ENCODE measurements at places on chromosomes 11 and 22.
A peak's percentile ranks its signal among the peaks of the same experiment; 100 is the strongest.

GRCh38 chr11:76863196-76863777 is 2.6 kb downstream of the ACER3 start:
- no peak for DNase-seq

DNA sequence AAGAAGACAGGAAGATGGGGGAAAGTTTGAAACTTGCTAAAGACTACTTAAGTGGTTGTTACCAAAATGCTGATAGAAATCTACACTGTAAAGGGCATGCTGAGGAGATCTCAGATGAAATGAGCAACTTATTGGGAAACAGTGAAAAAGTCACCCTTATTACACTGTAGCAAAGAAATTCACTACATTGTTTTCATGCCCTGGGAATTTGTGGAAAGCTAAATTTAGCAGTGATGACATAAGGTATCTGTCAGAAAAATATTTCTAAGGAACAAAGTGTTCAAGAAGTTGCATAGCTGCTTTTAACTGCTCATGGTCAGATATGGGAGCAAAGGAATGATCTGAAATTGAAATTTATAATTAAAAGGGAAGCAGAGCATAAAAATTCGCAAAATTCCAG is 702.4 kb upstream of the LRRC4C start:
- DNase-seq, result no peak

- no peak for DNase-seq
These were observed 178.6 kb upstream of the NARS2 start for GRCh38 chr11:78753297-78753696.

DNA sequence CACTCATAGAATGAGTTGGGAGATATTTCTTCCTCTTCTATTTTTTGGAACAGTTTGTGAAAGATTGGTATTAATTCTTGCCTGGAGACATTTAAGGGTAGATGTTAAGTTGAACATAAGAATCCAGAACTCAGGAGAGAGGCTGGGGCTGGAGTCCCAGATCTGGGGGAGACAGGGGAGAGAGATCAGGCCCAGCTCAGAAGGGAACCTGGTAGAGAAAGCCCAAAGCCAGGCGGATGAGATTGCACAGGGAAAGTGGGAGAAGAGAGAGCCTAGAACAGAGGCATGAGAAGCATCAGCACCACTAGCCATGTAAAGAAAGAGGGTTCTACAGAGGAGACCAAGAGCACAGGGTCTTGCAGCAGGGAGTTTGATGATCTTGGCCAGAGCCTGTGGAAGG is 13.0 kb upstream of the GNAZ start:
- DNase-seq, result no peak

GRCh38 chr11:46106530-46107407 is 14.5 kb downstream of the PHF21A start:
- DNase-seq, result peak; percentile 51

- DNase-seq, result no peak
These were observed 179.6 kb downstream of the BLID start for GRCh38 chr11:121936370-121936769.

- DNase-seq, result peak; percentile 79
These were observed 42.1 kb upstream of the KLHL35 start for GRCh38 chr11:75474878-75475766.

DNA sequence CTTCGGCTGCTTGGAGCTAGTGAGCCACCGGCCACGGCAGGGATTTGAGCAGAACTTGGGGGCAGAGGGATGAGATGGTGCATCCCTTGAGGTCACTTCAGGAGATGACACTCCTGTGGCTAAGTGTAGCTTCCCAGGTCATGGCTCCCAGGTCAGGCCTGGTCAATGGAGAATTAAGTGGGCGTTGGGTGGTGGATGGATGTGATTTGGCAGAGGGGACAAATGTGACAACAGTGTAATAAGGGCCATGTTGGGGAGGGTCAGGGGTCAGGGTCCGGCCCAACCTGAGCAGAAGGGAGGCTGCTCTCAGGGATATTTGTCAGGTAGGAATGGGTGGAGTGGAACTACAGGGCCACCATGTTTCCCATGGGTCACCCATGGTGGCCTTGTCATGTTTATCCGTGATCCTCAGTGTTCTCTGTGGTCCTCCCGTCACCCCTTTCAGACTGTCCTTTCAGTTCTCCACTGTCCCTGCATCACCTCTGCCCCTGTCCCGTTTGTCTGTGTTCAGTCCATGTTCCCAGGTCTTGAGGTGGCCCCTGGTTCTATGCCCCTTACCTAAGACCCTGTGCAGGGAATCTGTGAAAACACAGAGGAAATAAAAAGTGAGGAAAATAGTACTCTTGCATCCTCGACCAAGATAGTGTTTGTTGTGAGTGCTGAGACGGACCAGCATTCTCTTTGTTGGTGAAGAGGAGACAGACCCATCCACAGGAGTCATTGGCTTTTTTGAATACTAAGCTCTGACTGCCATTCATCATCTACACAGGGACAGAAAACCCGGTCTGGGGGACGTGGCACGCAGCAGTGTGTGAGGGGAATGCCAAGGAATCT is 6.1 kb downstream of the SLC25A1 start:
- no peak for DNase-seq

DNA sequence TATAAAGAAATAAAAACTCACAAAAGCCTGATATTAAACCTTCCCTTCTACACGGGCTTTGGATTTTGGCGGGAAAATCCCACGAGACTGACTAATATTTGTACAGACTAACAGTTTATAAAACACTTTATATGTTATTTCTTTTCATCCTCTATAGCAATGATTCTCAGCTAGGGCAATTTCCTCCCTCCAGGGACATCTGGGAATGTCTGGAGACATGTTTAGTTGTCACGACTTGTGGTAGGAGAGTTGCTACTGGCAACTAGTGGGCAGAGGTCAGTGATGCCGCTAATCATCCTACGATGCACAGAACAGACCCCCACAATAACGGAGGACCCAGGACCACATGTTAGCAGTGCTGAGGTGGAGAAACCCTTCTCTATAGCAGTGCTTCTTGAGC is 304.8 kb upstream of the PITPNB start:
- no peak for DNase-seq

DNA sequence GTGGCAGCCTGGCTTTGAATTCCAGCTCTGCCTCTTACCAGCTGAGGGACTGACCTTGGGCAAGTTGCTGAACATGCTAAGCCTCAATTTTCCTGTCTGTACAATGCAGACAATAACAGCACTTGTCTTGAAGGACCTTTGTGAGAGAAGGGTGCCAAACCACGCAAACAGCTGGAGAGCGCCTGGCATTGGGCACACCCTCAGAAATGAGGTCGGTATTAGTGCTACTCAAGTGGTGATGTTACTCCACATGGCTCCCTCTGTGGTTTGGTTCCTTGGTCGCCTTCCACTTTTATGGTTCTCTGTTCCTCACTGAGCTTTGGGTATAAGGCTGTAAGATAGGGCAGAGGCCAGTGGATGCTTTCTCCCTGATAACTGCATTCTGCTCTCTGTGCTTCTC is 8.2 kb downstream of the UBASH3B start:
- DNase-seq, result no peak

- DNase-seq, result peak; percentile 98
These were observed at the start of the genes NLRP14 and ZNF214 for GRCh38 chr11:7020183-7020917. NLRP14 (plus strand) TSS chr11:7020479; CDS start chr11:7038587, 18,108 bp downstream. ZNF214 (minus strand) TSS chr11:7020346; CDS start chr11:7002835, 17,511 bp downstream.

- DNase-seq, result no peak
These were observed 9.2 kb upstream of the STT3A start for GRCh38 chr11:125583496-125583895.

GRCh38 chr11:58254936-58255335 is 13.1 kb downstream of the OR10W1 start:
- DNase-seq, result no peak

DNA sequence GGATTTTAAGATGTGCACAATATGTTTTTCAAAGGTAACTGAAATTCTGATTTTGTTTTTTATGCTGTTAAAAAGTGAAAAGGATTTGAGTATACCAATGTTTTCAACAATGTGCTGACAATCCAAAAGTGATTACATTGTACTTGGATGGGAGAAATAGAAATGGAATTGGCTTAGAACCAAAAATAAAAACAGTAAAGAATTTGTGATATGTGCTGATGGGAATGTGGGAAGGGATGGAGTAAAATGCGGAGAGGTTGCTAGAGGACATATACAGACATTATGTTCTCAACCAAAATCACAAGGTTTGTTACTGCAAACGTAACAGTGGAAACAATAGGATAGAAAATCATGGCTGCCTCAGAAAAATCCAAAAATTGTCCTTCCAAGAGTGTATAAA is 279.3 kb upstream of the TENM4 start:
- no peak for DNase-seq

DNA sequence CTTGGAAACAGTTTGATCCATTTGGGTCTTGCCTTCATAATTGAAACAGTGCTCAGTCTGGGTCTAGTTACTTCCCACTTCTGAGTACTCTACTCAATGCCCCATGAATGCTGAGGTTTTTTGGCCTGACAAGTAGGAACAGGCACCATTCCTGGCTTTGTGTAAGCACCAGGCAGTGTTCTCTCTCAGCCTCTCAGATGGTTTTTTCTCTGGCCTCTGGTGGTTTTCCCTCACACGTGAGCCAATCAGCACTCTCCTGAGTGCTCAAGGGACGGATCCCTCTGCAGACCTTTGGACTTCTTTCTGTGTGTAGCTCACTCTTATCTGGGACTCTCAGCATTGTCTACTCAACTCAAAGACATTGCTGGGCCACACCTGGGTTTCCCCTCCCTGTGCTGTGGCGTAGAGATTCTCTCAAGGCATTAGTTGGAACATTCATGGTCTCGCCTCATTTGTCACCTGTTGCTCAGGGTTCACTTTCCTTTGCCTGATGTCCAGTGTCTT is 21.3 kb downstream of the SIK2 start:
- DNase-seq, result no peak

DNA sequence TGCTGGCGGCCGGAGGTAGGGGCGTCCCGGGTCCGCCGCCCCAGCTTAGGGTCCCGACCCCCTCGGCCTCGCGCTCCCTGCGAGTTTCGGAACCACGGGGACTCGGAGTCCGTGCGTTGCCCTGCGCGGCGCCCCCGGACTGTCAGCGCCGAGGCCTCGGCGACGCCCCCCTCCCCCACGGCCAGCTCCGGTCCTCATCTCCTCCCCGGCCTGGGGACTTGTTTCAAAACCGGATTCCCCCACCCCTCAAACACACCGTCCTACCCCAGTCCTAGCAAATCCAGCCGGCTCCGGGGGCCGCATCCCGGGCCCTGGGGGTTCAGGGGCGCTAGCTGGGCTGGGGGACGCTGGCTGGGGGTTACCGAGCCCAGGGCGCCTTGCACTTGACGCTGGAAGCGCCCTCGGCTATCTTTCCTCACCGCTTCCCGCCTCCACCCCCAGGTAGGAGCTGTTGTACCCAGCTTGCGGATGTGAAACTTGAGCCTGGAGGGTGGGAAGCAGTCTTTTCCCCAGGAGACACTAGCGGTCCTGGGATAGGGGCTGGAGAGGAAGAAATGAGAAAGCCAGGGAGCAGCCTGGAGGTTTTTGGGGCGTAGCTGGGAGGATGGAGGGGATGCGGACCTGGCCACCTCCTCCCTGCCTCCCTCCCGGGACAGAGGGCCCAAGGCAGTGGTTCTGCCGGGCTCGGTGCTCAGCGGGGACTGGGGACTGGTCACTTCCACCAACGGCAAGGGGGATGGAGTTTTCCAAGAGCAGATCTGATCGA is 550 bp downstream of the FBLN1 start:
- DNase-seq, result peak; percentile 73

GRCh38 chr11:35098855-35099254 is 40.1 kb upstream of the CD44 start:
- DNase-seq, result no peak

DNA sequence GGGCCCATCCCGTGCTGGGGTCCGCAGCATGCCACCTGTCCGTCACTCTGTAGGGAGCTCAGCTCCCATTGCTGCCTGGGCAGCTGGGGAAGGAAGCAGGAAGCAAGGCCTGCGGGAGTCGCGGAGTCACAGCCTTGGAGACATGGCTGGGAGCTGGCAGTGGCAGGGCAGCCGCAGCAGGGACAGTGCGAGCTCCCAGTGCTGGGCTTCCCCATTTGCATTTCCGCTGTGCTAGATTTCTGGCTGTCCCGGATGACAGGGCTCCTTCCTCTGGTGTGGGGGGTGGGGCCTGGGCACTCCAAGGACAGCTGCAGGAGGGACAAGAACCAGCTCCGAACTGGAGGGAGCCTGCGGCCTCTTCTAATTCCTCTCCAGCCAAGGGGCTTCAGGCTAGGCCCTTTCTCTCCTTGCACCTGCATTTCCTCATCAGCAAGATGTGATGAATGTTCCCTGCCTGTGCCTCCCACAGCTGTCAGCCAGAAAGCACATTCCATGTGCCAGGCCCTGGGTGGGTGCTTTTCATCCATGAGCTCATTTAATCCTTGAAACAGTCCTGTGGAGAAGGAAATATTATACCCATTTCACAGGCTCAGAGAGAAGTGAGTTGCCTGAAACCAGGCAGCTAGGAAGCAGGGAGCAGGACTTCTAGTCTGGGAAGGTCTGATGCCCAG is 48.0 kb downstream of the MYO7A start:
- DNase-seq, result peak; percentile 87

DNA sequence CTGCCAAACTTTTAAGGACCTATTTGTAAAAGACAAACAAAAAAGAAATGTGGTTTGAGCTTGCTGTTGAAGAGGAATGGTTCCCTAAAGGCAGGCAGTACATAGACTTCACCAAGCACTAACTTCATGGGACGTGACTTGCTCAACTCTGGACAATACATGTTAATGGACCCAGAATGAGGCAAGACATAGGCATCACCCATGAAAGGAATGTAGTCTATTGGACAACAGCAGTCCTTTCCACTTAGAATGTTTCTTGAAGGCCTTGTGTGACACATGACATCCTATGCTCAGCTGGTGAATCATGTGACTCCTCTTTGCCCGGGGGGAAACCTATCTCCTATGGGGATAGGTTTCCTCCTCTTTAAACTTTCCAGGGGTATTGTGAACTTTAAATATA is 246.4 kb upstream of the BLID start:
- DNase-seq, result no peak

GRCh38 chr22:38136607-38137006 is 26.1 kb upstream of the BAIAP2L2 start:
- DNase-seq, result peak; percentile 48

- DNase-seq, result no peak
These were observed 231.3 kb upstream of the B3GAT1 start for GRCh38 chr11:134643115-134644012.

- no peak for DNase-seq
These were observed 7.2 kb downstream of the KCTD21 start for GRCh38 chr11:78181185-78181584.

- no peak for DNase-seq
These were observed 9.4 kb downstream of the PCF11 start for GRCh38 chr11:83166193-83166866.

GRCh38 chr11:32331792-32332191 is 103.5 kb downstream of the WT1 start:
- no peak for DNase-seq

- no peak for DNase-seq
These were observed 1437.8 kb downstream of the BRD1 start for GRCh38 chr22:48389916-48390315.

DNA sequence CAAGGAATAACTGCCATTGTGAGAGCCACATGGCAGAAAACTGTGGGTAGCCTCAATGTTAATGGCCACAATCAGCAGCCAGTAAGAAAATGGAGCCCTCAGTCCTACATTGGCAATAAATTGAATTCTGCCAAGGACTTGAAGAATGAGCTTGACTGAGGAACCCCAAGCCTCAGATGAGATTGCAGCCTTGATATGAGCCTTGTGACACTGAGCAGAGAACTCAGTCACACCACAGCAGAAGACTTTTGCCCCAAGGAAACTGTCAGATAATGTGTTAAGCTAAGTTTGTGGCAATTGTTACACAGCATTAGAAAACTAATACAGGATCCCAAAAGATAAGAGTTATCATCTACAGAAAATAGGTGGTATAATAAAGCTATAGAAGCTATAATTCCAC is 2.4 kb upstream of the TTC17 start:
- no peak for DNase-seq

All from mesendoderm (in vitro differentiated cells).